Stimulated activated CD4-positive, alpha-beta T cell treated with anti-CD3 and anti-CD28 coated beads, Interleukin-15, amount 100 ng/mL, for 1 hour (primary cell): ENCODE measurements at places on chromosomes 12 and 14.

GRCh38 chr12:62676521-62677307 is 210.1 kb downstream of the MON2 start:
- DNase-seq: no peak

DNA sequence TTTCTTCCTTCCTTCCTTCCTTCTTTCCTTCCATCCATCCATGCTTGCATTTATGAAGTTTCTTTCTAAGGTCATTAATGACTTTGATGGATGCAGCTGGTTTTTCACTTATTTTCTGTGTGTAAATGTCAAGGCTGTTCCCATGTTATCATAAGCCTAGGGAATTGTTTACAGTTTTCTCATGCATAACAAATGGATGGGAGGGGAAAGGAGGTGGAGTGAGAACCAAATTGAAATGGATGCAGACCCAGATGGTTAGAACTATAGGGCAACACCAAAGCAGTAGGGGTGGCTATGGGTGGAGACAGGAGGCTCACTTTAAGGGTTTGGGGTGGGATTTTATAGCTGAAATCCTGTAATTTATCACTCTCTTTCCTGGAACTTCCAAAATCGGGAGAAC is 146.2 kb downstream of the TPH2 start:
- DNase-seq: no peak

DNA sequence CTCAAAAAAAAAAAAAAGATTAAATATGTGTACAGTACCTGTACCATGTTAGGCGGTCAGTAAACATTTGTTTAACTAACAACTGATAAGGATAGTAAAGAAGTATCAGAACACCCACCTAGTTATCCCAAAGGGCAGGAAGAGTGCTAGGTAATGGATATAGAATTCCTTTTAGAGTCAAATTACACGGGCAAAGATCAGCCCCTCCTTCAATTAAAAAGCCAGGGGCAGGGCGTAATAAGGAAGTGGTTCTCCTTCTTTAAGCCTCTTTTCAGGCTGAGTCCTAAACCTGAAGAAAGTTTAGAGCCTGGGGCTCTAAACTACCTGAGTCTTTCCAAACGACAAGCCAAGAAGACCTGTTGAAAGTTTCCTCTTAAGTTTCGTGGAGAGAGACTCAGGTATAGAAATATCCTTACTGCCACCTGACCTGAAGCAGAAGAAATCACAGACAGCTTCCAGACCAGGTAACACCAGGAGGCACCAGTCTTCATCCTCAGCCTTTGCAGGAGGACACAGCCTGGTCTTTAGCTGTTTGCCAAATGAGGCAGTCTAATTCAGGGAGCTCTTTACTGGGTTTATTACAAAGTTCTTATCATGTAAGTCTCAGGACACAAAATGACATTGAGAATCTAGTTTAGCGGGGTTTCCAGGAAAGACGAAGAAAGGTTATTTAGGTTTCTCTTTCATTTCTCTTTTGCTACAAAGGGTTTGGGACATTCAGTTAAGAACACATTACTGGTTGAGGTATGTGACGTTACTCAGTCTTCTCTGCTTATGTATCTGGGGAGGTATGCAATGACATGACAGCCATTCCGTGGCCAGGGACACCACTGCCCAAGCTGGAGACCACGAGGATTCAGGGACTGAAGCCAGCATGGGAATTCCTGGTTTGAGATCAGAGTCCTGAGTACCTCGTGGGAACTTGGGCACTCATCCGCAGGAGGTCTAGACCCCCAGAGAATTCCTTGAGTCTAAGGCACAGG is at the start of gene BCL2L14:
BCL2L14 (plus strand) TSS at position 266 of the 983 bp plus-strand sequence. CDS start 8,367 bp downstream, outside the sequence.
- no peak for DNase-seq

DNA sequence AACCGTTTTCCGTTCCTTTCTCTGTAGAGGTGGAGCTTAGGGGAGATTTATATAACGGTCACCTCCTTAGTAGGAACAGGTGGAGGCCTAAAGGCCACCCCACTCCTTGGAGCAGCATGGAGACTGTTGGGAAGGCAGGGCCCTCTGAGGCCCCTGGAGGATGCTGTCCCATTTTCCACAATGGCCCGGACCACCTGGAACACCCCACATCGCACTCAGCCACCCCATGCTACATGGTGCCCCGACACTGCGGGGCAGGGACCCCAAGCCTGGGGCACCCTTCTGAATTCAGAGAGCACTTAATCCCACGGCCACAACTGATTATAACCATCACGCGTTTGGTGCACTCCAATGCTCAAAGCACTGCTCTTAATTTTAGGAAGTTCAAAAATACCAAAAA is 41.4 kb downstream of the C14orf132 start:
- DNase-seq: no peak

DNA sequence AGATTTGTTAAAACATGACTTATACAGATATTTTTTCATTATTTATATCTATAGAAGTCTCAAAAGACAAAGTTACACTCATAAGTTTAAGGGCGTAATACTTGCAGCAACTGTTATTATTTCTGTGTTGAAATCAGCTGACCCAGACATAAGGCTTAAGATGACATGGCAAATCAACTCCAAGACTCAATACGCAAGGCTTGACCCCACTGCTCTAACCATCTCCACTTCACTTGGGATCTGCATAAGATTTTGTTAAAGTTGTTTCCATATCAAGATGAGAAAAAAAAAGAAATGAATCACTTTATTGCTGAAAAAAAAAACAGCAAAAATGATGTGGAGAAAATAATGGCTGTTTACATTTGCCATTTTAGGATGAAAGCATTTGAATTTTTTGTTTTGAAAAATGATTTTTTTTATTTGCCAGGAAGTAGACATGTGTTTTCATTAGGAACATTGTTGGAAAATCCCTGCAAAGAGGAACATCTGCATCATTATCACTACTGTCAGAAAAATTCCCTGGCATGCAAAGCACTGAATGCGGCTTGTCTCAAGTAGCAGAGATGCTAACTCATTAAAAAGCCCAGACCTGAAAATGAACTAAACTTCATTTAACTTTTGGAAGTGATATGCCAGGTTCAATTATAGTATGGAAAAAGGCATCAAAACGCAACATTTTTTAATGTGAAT is 73.5 kb downstream of the LIN7A start:
- no peak for DNase-seq

DNA sequence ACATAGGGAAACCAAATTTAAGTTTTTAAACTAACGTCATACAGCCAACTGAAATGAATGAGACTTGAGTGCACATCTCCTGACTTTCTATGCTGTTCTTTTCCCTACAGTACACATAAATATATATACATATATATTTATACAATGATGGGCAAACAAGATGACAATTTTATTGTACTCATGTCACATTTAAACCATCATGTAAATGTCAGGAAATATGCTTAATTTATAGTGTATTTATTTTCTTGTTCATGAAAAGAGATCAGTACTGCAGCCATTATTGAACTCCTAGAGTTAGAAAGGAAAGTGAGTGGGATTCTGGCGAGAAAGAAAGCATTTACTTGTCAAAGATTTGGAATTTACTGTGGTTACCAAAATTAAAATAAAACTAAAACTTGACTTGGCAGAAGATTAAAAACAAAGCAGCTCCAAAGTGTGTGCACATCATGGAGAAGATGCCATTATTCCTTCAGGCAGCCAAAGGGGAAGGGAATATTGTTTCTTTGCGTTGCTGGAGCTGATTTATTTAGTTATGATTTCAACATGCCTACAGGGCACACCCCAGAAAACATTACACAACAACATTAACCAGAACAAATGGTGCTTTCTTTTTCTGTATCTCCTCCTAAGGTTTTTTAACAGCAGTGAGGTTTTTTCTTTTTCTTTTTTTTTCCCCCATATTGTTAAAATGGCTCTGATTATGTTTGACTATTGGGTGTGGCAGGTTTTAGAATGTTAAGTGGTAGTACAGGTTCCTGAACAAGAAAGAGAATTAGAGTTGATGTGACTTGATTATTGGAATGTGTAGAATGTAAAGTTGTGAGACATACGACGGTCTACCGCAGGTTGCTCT is 144.6 kb downstream of the RAD51B start:
- no peak for DNase-seq

DNA sequence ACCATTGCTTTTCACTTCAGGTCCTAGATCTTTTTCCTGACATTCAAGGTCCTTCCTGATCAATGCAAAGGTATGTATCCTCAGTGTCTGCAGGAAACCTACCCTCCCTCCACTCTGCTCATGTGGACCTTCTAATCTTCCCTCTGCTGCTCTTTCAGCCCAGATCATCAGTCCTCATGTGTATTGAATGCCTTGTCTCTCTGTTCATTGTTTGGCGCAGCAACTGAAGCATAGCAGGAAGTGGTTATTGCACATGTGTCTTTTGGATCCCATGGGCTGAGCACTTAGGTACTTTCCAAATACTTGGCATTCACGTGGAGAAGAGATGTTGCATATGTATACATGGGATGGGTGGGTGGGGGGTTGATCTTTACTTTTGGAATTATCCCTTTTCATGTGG is 4.3 kb upstream of the NIN start:
- DNase-seq: no peak

DNA sequence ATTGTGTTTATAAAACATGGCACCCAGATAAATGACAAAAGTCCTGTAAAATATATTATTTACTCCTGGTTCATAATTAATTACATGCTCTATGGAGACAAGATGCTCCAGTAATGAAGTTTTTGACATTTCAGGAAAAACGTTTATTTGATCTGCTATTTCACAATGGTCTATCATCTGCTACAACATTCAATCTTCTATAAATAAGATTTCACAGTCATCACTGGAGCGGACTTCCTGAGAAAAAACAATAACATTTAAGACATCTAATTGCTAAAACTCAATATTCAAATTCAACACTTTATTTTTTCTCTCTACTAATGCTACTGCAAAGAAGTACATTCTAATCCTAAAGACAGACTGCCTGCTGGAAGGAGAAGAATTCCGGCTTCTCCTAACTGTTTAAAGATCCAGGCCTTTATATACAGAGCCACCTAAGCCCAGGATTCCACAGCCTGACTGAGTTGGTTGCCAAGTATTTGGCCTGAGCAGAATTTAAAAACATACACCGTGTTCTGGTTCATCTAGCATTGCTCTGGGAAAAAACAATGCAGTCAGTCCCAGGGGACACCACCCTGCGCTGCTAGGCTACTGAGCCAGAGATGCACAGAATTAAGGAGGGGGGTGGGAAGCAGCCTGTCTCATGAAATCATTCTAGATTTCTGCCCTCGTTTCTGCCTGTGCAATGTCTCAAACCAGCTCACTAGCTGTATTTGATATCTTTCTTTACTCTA is 58.0 kb downstream of the TMTC1 start:
- DNase-seq: no peak

GRCh38 chr14:89617481-89618329 is 200.7 kb upstream of the FOXN3 start:
- DNase-seq: no peak

DNA sequence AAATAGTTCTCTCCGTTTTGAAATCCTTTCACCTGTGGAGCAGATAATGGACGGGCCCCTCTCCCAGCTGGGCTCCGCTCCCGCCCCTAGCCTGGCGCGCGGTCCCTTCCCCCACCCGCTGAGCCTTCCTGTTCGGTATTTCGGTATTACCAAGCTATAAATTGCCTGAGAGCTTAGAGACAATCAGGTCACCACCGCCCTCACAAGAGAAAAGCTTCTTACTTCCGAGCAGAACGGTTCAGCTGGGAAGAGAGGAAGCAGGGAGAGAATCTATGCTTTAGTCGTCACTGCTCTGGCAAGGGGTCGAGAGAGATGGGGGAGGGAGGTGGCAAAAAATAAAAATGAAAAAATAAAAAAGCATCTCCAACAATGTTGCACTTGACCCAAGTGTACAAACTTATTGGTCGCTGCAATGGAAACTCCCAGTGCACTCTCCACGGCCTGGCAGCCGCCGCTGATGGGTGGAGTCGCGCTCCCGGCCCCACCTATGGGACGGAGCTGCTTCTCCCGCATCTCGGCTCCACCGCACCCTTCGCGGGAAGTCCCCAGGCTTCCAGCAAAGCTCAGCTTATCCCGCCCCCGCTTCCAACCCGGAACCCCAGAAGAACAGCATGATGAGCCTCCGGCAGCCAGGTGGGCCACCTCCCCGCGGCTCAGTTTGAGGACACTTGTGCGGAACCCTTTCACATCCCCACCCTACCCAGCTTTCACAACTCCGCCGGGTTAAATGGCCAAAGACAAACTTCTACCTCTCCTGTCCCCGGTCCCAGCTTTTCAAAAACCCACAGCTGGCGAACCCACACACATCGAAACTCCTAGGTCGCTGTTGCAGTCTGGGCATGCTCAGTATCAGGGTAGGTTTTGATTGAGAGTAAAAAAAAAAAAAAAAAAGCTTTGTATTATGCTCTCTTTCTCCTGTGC is 832 bp upstream of the SYT1 start:
- no peak for DNase-seq

DNA sequence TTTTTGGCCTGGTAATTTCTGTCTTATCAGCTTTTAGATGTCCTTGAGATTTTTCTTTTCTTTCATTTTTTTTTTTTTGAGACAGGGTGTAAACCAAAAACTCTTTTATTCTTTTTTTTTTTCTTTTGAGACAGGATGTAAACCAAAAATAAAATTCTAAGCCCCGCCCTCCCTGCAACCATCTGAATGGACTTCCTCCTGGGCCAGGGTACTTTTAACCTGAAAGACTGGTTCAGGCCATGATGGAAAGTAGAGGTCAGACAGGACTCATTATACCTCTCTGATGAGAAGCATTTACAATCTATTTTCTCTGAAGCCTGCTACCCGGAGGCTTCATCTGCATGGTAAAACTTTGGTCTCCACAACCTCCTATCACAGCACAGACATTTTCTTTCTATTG is 33.5 kb upstream of the TCL1B start:
- no peak for DNase-seq

DNA sequence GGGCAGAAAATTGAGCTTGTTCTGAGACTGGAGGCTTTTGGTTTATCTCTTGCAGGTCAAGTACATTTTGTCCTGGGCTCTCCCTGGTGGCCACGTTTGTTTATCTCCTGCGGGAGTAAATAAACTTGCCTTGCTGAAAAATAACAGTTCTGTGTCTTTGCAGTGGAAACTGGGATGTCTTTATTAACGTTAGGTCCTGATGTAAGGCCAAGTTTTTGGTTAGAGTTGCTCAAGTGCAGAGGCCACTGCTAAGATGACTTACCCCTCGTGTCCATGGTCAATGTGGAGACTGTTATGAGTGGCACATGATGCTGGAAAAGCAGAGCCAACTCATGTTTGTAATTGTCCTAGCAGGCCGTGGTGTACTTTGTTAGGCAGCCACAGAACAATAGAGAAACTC is 3.8 kb downstream of the PTPN11 start:
- DNase-seq: no peak

DNA sequence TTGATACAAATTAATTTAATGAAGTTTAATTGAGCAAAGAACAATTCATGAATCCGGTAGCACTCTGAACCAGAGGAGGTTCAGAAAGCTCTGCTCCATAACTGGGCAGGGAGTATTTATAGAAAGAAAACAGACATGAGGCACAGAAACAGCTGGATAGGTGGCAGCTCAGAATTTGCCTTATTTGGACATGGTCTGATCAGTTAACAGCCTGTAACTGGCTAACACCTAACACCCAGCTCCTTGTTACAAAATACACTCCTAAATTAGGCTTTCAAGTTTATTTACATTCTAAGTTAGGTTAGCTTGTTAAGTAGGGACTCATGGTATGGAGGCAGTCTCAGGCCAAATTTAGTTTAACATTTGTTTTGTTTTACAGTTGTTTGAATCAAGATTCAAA is 67.8 kb upstream of the TMCC3 start:
- DNase-seq: no peak
